ENCODE measurements at places on chromosomes 6 and 20. TPM values are rescaled to one million over a fixed set of nuclear protein-coding genes. Genes with fewer than 3 reads are reported as not detected.
A peak's percentile ranks its signal among the peaks of the same experiment; 100 is the strongest.

AKAP12 gene
- 65.5 TPM for total RNA-seq

ELOVL4 gene
- 4.6 TPM for total RNA-seq

TRMT6 gene
- 7.2 TPM for total RNA-seq

NKX2-2 gene
- not detected for total RNA-seq

CRISP3 gene
- not detected for total RNA-seq

EYS gene
- total RNA-seq, result not detected

LRRC73 gene
- total RNA-seq, result 0.33 TPM

NKX2-4 gene
- not detected for total RNA-seq

VGLL2 gene
- not detected for total RNA-seq

LMBRD1 gene
- total RNA-seq, result 27.2 TPM

FANCE gene
- 10.7 TPM for total RNA-seq

SRPK1 gene
- total RNA-seq, result 44.8 TPM

ASIP gene
- total RNA-seq, result not detected

MATN4 gene
- under 0.01 TPM for total RNA-seq

CST7 gene
- not detected for total RNA-seq

DNA sequence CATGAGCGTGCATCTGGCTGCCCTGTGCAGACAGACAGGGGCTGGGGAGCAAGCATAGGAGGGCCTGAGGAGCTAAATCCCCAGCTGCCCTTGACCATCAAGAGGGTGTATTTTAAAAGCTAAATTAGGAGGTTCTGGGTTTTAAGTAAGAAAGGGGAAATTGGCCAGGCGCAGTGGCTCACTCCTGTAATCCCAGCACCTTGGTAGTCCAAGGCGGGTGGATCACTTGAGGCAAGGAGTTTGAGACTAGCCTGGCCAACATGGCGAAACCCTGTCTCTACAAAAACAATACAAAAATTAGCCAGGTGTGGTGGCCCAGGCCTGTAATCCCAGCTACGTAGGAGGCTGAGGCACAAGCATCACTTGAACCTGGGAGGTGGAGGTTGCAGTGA is 27.8 kb downstream of the SERPINB6 start:
- no peak for DNase-seq

GRCh38 chr20:64148581-64148980 is 15.7 kb upstream of the MYT1 start:
- DNase-seq, result no peak

DNA sequence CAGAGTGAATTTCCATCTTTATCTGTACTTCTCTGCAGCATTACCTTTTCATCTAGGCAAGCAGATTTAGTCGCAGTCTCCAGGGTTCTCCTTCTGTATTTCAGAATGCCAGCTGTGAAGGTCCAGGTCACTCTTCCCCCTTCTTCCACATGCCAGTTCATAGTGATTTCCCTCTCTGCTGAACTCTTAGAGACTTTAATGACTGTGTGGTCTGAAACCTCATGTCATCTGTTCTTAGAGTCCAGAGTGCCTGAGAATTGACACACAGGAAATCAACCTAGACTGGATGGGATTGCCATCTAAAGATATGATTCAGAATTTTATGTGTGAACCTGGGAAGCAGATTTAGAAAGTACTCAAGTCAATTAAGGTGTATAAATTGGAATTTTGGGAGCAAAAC is 248.1 kb downstream of the TPBG start:
- DNase-seq, result no peak

GRCh38 chr20:32205110-32205842 is 2.3 kb downstream of the PLAGL2 start:
- no peak for DNase-seq

- no peak for DNase-seq
Observed at GRCh38 chr20:59413326-59413865, 113.0 kb downstream of the EDN3 start.

DNA sequence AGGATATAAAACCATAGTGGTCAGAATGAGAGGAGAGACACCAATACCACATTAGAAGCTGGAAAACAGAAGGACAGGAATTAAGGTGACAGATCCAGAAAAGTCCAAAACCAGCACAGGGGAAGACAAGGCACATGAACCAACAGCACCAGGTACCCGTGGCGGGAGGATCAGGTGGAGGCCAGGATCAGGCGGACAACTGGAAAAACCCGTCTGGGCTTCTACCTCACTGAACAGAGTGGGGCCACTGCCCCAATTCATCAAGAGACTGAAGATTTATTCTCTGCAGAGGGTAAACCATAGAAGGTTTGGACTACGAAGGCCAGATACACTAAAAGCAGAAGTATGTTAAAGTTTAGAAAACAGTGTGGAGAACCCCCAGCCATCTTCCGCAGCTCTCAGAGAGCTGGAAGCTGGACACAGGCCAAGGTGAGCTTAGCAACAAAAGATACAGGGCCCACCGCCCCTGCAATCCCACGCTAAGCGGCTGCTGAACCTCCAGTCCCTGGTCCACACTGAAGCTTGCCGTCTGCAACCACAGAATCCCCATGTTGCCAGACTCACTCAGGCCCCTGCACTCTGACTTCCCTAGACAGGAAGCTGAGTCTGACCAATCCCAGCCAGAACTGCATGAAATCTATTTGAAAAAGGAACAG is 29.9 kb downstream of the ABHD12 start:
- DNase-seq, result peak; percentile 86

GRCh38 chr6:167341038-167341583 is 16.2 kb downstream of the TTLL2 start:
- DNase-seq, result no peak

- DNase-seq, result no peak
Observed at GRCh38 chr6:90471263-90471662, 115.6 kb downstream of the MAP3K7 start.

GRCh38 chr20:58188527-58188926 is 39.9 kb downstream of the ANKRD60 start:
- DNase-seq, result no peak

- no peak for DNase-seq
Observed at GRCh38 chr6:119929121-119929520, 579.6 kb upstream of the MAN1A1 start.

DNA sequence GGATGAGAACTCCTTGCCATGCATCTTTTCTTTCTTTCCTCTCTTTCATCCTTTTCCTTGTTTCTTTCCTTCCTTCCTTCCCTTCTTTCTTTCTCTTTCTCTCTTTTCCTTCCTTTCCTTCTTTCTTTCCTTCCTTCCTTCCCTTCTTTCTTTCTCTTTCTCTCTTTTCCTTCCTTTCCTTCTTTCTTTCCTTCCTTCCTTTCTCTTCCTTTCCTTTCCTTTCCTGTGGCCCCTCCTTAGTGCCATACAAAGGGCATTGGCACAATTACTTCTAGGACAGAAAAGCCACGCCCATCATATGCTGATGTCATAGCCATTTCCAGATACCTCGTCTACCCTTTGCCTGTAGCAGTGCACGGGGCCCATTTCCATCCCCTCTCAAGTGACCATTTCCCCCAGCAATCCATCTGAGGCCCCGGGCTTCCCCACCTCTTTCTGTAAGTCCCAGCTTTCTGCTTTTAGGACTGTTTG is 2.2 kb upstream of the CENPB start:
- no peak for DNase-seq

- peak; percentile 35 for DNase-seq
Observed at GRCh38 chr6:116783852-116784251, 18.3 kb upstream of the FAM162B start.

DNA sequence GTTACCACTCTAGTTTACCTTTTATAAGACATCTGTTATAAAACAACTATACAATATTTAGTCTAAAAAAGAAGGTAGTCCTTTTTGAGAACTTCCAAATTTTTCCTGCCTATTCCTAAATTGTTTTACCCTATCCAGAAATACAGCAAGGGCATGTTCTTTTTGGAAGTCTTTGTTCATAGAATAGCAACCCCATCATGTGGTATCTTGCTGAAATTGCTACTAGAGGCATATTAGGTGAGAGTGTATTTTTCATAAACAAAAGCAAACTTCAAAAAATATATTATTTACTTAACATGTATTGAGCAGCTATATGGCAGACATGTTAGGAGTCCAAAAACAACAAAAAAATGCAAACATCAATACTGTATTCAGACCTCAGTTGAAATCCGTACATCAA is 371.8 kb upstream of the NRSN1 start:
- DNase-seq, result no peak

GRCh38 chr20:11277858-11278257 is 604.1 kb upstream of the JAG1 start:
- DNase-seq, result no peak

DNA sequence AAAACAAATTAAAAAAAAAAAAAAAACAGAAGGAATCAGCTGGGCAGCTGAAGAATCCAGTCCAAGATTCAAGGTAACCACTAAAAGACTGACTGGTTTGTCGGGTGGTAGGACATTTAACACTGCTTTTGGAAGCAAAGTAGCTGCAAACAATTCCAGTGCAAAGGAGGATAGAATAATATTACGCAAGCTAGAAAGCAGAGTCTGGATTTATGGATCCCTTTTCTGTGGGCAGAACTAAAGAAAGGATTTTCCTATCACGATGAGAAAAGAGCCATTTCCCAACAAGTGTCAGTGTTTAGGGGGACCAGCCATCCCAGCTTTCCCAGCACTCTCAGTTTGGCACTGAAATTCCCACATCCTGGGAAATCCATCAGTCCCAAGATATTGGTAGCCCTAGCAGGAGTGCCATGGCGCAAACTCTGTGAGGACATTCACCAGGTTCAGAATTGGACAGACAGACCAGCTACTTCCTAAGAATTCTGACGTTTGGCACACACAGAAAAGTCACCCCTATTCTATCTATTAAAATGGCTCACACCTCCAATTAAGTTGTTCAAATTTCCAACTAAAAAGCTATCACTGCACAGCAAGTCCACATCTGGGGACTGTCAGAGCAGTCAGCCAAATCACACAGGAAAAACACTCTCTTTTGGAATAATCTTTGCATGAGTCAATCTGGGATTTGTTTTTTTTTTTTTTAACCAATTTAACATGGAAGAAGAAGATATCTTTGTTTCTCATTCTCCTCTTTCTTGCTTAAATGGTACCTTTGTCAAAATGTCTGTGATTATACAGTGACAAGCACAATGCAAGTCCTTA is 356.8 kb upstream of the ARID1B start:
- peak; percentile 52 for DNase-seq

DNA sequence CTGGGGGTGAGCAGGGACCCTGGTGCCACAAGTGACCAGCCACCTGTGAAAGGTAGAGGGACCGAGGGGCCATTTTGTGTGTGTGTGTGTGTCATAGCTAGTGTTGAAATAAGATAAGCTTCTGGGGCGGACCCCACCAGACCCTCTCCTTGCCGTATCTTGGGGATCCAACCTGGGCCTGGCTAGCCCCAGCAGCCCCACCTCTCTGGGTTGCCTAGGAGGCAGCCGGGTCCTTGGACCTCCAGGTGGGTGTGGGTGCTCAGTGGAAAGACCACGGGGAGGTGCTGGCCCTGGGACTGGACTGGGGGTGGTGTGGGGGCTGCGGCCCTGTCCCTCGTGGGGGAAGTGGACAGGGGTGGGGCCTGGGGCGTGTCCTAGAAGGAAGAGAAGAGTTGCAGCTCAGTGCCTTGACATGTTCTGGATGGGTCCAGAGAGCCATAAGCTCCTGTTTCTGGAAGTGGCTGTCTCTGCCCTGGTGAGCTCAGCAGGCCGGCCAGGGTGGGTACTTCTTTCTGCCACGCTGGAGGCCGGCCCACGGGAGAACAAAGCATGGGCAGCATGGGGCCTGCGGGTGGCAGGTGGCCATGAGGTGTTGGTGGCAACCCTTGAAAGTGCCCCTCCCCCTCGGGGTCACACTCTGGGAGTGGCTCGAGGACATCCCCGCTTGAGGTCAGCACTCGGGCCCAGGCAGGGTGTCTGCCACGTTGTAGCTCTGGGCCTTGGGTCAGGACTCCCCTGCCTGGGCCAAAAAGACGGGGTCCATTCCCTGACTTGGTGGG is 8.4 kb downstream of the RBBP8NL start:
- no peak for DNase-seq

- no peak for DNase-seq
Observed at GRCh38 chr6:67956352-67956751, 678.7 kb upstream of the ADGRB3 start.

DNA sequence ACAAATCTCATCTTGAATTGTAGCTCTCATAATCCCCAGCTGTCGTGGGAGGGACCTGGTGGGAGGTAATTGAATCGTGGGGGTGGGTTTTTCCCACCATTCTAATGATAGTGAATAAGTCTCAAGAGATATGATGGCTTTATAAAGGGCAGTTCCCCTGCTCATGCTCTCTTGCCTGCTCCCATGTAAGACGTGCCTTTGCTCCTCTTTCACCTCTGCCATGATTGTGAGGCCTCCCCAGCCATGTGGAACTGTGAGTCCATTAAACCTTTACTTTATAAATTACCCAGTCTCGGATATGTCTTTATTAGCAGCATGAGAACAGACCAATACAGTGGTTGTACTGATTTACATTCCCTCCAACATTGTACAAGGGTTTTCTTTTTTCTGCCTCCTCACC is 69.7 kb downstream of the SUN5 start:
- DNase-seq, result no peak

DNA sequence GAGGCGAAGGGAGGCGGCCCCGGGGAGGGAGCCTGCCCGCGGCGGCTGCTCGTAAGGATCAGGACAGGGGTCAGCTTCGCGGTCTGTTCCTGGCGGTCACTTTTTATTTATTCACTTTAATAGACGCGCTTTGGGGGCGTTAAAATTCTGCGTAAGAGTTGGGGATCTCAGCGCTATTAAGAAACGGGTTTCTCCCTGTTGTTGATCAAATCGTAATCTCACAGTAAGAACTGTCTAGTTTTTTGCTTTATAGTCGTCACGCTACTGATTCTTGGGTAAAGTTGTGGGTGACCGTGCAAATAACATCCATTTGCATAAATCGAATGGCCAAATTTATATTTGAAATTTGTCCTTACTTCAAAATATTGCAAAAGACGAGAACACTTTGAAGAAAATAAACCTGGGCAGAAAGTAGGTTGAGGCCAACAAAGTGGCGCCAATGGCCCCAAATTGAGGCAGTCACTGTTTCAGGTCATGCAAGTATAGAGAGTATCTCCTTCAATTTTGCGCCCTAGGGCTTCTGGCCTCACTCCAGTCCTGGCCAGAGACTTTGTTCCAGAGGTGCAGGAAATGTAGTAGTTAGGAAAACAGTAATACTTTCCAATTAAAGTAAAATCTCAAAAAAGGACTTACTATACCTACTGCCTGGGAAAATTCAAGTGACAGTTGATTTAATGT is 963 bp upstream of the RMND1 start:
- peak; percentile 26 for DNase-seq

GRCh38 chr20:18694071-18694470 is 106.2 kb downstream of the DTD1 start:
- DNase-seq, result no peak

DNA sequence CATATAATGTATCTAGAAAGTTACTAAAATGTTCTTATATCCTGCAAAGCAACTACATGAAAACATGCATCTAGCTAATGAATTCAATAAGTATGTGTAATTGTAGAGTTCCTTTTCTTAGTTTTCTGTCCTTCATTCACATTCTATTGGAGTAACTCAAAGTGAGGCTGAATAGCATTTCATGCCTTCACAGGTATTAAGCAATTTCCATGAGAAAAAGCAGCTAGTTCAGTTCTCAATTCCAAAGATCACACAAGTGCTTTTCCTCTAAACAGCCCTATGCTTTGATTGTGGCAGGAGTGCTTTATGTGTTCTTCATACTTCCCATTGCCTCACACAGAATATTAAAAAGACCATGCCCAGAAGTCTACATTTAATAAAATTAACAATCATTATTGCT is 274.9 kb downstream of the RFPL4B start:
- DNase-seq, result peak; percentile 31
